ENCODE measurements at places on chromosomes 3 and 15.

- peak; percentile 72 for DNase-seq
These were observed 138.5 kb upstream of the HES1 start for GRCh38 chr3:193997228-193998122.

GRCh38 chr3:167671878-167672427 is 18.2 kb upstream of the WDR49 start:
- no peak for DNase-seq

GRCh38 chr15:98955961-98956723 is 51.5 kb downstream of the PGPEP1L start:
- no peak for DNase-seq

- DNase-seq: no peak
These were observed 103.4 kb downstream of the SNRPN start for GRCh38 chr15:25058080-25058785.

- DNase-seq: no peak
These were observed 9.2 kb downstream of the CD86 start for GRCh38 chr3:122064326-122064725.

DNA sequence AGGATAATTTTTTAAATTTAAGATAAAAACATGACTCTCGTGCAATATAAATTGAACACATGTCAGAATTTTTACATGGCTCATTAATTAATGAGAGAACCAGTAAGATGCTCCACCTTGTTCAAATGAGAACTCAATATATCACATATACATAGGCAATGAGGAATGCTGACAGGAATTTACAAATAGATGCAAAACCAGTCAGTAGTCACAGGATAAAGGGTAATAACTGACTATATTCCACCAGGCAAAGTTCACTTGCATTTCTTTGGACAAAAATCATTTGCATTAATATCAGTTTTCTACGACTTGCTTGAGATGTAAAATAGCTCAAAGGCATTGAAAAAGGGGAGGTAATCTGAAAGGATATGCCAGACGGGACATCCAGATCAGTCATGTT is 139.4 kb downstream of the STAC start:
- DNase-seq: no peak

DNA sequence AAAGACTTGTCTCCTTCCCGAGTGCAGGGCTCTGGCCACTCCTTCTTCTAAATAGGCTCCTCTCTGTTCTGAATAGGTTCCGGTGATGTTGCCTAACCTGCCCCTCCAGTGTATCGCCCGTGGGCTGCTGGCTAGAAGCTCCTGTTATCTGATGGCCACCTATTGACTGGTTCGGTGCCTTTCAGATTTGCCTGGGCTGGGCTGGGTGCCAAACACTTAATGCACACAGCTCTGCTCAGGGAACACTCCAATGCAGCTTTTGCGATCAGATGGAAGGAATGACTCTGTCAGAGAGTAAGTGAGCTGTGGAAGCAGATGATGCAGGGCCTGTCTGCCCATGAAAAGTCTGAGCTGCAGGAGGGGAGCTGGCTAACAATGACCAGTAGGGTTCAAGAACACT is 112.9 kb downstream of the CORO2B start:
- peak; percentile 58 for DNase-seq

DNA sequence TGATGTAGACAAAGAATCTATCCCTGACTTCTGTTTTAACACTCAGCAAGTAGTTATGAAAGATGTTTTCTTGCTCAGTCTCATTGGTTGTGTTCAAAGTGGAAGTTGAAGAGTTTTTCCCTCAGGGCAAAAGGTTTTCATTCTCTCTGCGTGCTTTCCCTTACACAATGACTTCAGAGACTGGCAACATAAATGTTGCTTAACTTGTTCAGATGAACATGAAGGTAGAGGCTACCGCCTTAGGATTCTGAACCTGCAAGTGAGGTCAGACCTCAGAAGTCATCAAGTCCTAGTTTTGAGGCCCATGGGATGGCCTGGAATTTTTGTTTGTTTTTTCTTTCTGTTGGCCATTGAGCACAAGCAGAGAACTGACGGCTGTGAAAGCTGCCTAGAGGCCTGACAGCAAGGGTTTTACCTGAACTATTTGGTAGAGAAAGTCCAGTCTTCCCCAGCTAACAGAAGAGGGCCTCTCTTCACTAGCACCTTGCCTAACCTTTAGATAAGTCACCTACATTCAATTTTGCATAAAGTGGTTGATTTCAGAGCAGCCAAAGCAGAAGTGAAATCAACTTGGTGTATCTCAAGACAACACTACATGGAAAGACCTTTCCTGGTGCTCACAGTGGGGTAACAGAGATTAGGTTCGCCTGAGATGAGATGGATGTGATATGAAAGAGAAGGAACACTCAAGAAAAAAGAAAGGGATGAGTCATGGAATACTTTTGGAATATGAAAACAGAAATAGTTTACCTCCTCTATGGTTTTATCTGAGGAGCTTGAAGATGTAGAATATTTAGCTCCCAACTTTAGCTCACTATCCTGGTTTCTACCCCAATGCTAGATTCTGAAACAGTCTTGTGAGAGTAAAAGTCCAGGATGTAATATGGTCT is 53.6 kb upstream of the AP4E1 start:
- no peak for DNase-seq

- peak; percentile 64 for DNase-seq
These were observed 805 bp downstream of the SERPINI1 start for GRCh38 chr3:167736264-167736787.

DNA sequence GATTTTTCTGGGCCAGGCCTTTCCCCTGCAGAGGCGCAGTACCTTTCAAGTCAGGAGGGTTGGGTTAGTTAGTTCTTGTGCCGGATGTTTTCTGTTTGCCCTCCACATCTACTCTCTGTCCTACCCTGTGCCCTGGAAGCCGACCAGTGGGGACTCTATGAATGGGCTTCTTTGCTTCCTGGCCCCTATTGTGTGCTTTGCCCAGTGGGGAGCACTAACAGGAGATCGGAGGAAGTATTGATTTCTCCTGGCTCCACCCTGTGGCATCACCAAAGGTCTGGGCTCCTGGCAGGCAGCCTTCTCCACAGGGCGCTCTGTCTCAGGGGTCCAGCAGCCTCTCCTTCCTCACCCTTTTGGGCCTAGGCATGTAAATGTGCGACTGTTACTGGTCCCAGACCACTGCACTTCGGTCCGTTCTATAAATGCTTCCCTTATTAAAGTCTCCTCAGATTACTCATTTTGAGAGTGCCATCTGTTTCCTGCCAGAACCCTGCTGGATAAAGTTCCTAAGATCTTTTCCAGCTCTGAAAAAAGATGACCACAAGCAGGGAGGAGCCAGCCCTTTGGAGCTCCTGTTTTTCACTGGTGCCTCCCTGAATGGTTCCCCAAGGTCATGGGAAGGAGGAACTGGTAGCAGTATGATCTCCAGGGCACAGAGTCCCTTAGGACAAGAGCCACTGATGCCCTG is 44.5 kb downstream of the CTDSPL start:
- DNase-seq: no peak

DNA sequence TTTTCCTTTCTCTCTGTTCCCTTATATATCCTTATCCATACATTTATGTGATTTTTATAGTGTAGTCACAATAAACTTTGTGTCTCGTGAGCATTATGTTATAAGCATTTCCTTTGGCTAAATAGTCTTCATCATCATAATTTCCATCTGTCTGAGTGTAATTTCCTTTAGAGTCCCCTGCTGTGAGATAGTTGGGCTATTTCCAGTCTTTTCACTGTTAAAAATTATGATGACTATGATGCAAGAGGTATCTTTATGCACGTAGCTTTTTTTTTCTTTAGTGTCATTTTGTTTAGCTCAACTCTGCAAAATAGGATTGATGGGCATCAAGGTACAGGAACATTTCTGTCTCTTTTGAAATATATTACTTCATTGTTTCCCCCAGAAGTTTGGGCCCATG is 26.9 kb upstream of the CA12 start:
- no peak for DNase-seq

DNA sequence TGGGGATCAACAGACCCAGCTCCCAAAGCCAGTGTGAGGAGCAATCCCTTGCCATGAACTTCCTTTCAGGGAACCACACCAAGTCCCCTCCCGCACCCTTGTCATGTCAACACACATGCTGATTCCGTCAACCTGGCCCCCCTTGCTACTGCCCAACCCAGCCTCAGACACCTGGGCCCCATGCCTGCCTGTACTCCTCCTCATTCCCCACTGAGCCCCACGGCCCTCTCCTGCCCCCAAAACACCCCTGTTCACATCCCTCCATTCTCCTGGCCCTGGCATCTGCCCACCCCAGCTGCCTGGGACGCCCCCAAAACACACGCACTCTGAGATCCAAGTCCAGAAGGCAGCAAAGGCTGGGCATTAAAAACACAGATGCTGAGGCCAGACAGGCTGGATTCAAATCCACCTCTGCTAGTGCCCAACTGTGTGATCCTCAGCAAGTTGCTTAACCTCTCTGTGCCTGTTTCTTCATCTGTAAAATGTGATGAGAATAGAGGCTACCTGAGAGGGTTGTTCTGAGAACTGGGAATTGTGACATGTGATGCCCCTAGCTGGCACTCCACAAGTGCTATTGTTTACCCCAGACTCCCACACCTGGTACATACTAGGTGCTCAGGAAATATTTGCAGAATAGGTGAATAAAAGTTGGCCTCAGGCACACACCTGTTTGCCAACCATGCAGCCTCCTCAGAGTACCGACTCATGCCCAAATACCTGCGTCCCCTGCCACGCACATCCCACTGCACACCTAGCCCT is 2.3 kb downstream of the PLXND1 start:
- DNase-seq: peak; percentile 47

DNA sequence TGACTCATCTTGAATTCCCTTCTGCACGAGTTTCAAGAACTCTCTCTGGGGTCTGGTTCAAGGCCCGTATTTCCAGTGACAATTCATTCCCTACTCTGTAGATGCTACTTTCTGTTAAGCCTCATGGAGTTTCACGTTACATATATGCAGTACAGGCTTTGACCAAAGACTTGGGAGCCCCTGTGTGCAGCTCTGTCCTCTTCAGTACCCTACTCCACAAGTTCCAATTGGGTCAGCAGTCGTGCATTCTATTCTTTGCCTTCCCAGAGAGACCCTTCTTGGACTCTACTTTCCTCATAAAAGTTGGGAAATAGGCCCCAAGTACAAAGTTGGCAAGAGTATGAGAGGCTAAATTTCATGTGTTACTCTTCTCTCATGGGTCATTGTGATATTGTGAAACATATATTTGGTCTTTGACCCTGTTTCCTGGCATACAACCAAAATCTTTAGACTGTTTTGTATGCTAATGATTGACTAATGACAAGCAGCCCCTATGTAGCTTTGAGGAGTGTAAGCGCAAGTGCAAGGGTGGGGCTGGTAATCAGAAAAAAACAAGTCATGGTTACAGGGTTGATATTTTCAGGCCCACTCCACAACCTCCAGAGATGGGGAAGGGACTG is 15.0 kb upstream of the CCDC50 start:
- no peak for DNase-seq

- DNase-seq: no peak
These were observed 245.7 kb downstream of the TIGIT start for GRCh38 chr3:114539525-114539924.

GRCh38 chr15:76147906-76148570 is 88.3 kb downstream of the TMEM266 start:
- DNase-seq: peak; percentile 36

GRCh38 chr3:196788528-196788927 is 48.9 kb downstream of the PAK2 start:
- no peak for DNase-seq

- peak; percentile 55 for DNase-seq
These were observed 44.4 kb downstream of the AQP9 start for GRCh38 chr15:58182460-58183163.

- DNase-seq: no peak
These were observed 32.7 kb downstream of the SLCO2A1 start for GRCh38 chr3:133996996-133997395.

- peak; percentile 2 for DNase-seq
These were observed 265.1 kb upstream of the COL8A1 start for GRCh38 chr3:99373088-99373845.

DNA sequence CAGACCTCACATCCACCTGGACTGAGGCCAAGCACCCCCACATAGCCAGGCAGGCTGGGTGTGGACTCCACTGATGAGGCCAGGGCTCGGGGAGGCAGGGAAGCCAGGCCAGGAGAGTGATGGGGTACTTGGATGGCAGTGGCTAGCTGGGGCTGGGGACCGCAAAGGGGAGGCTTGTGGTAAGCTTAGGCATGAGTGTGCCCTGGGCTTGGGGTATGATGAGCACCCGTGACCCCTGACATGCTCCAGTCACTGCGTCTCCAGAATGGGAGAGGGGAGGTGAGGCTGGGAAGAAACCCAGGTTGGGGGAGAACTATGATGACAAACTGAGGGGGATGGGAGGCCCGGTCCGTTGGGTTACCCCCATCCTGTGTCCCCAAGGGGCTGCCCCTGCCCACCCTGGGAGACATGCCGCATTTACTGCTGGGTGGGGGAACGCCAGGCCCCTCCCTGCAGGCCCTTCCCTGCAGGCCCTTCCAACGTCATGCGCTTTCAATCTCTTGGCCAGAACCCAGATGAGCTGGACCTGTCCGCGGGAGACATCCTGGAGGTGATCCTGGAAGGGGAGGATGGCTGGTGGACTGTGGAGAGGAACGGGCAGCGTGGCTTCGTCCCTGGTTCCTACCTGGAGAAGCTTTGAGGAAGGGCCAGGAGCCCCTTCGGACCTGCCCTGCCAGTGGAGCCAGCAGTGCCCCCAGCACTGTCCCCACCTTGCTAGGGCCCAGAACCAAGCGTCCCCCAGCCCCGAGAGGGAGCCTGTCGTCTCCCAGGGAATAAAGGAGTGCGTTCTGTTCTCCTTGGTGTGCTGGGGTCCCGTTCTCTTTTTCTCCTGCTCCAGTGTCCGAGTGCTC is 34.1 kb downstream of the TSPAN3 start:
- DNase-seq: no peak

- no peak for DNase-seq
These were observed 25.3 kb upstream of the IL20RB start for GRCh38 chr3:136932523-136932922.

GRCh38 chr3:156826144-156826895 is at the start of gene LEKR1:
TSS of gene LEKR1 (plus strand) at chr3:156826353. CDS start at chr3:156829330, 2,977 bp downstream.
- peak; percentile 96 for DNase-seq

- DNase-seq: peak; percentile 24
These were observed 15.3 kb downstream of the NPTN start for GRCh38 chr15:73617913-73618312.

DNA sequence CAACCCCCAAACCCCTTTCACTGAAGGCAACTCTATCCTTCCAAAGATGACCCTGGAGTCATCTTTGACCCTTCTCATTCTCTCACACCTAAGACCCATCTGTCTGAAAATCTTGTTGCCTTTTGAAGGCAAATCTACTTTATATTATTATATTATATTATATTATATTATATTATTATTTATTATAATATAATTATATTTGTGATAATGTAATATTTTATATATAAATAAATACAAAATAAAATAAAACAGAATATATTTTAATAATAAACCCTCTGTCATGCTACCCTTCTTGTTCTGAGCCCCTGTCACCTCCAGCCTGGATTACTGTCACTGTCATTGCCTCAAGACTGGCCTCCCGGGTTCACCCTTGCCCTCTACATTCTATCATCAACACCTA is 5.0 kb upstream of the PROK2 start:
- no peak for DNase-seq

- DNase-seq: peak; percentile 83
These were observed 4.7 kb upstream of the RNF13 start for GRCh38 chr3:149808209-149808829.

GRCh38 chr3:176554264-176554663 is 643.0 kb downstream of the TBL1XR1 start:
- DNase-seq: no peak

- DNase-seq: no peak
These were observed 67.2 kb downstream of the MYO9A start for GRCh38 chr15:72050700-72051099.
